ENCODE measurements at places on chromosomes 13 and 19.

- no peak for DNase-seq
Measured at GRCh38 chr13:43268632-43269031, 245.2 kb downstream of the DNAJC15 start.

DNA sequence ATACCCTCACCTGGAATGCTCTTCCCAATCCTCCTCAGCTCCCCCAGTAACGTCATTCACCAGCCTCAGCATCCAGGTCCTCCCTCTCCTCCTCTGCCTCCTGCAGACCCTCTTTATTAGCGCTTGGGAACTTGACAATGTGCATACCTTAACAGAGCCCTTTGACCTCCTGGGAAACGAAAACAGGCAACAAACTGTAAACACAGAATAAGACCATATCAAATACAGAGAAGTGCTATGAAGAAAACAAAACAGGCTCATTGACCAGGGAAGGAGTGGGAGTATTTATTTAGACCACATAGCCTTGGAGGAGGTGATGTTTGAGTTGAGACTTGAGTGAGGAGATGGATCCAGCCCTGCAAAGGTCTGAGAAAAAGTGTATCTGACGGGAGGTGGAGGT, 107.9 kb upstream of the SLC7A1 start:
- DNase-seq = no peak

GRCh38 chr13:60959427-60959826, 456.2 kb downstream of the PCDH20 start:
- DNase-seq = no peak

DNA sequence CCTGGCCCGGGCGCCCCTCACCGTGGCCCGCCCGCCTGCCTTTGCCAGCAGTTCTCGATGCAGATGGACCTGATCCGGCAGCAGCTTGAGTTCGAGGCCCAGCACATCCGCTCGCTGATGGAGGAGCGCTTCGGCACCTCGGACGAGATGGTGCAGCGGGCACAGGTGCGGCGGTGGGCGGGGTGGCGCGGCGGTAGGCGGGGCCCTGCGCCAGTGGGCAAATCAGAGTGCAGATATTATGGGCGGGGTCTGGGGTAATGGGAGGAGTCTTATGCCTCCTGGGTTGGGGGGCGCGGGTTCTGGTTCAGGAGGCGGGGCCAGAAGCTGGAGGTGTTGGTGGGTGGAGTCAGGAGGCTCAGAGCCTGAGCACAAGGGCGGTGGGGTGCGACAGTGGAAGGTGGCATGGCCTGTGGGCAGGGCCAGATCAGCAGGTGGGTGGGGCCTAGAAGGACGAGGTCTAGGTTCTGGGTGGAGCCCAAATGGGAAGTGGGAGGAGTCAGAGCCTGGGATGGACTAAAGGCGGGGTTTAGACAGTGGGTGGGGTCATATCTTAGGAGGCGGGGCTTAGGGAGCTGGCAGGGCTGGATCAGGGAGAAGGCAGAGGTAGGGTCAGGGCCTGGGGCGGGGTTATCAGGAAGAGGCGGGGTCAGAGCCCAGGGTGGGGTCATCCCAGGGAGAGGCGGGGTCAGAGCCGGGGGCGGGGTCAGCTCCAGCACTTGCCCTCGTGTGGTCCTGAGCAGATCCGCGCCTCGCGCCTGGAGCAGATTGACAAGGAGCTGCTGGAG, 5.6 kb downstream of the APC2 start:
- no peak for DNase-seq

- no peak for DNase-seq
Measured at GRCh38 chr19:44626048-44626624, 12.8 kb downstream of the IGSF23 start.

- peak; percentile 81 for DNase-seq
Measured at GRCh38 chr19:18433015-18433691, 4.8 kb downstream of the ISYNA1 start.

GRCh38 chr13:46995874-46996273, 99.0 kb upstream of the HTR2A start:
- no peak for DNase-seq

GRCh38 chr13:79782541-79783205, 301.7 kb downstream of the NDFIP2 start:
- peak; percentile 62 for DNase-seq

GRCh38 chr19:41098762-41099161, 10.5 kb downstream of the CYP2A13 start:
- no peak for DNase-seq

- DNase-seq = no peak
Measured at GRCh38 chr19:51751655-51752054, at the start of gene FPR1. TSS of gene FPR1 (minus strand) at chr19:51751878. CDS start at chr19:51746994, 4,884 bp downstream.
